Panc1 (cell line): ENCODE measurements at places on chromosomes 4 and X. TPM values are rescaled to one million over a fixed set of nuclear protein-coding genes. Genes with fewer than 3 reads are reported as not detected.

Gene MAP7D2
- total RNA-seq: 7.6 TPM

Gene FHDC1
- 0.21 TPM for total RNA-seq

- no peaks in the 10 kb centered on the region for H3K4me1 ChIP-seq
- no peak overlapping the region for H3K4me3 ChIP-seq
- H3K27me3 ChIP-seq: no peaks in the 10 kb centered on the region
- no peak overlapping the region for H3K27ac ChIP-seq
Observed at GRCh38 chr4:136002316-136002715, 1530.0 kb downstream of the PCDH18 start.

DNA sequence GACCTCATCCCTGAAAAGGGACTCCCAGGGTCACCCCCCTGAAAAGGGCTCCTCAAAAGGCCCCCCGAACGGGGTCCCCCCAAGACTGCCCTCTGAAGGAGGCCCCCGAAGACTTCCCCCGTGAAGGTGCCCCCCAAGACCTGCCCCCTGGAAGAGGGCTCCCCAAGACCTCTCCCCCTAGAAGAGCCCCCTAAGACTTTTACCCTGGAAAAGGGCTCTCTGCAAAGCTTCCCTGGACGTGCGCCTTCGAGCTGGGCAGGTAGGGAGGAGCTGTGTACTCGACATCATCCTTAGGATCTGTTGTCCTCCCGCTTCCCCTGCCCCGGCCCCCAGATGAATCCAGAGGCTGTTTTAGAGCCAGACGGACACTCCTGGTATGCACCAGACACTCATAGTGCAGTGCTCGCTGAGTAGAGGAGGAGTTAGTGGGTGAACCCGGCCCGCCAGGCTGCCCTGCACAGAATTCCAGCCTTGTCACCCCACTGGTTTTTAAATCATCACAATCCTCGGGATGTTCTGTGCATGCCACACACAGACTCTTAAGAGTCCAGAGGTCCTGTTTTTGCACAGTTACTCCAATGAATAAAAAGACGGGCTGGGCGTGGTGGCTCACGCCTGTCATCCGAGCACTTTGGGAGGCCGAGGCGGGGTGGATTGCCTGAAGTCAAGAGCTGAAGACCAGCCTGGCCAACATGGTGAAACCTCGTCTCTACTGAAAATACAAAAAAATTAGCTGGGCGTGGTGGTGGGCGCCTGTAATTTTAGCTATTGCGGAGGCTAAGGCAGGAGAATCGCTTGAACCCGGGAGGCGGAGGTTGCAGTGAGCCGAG is 5.7 kb upstream of the SLC25A6 start:
- H3K27me3 ChIP-seq: no peaks in the 10 kb centered on the region
- H3K4me1 ChIP-seq: peaks cover 3% of the 10 kb centered on the region; the same call in 1 of the 2 replicates
- DNase-seq: no peak
- no peak overlapping the region for H3K4me3 ChIP-seq
- H3K36me3 ChIP-seq: no peaks in the 10 kb centered on the region
- no peak overlapping the region for H3K27ac ChIP-seq

- H3K27ac ChIP-seq: no peak overlapping the region
- H3K4me3 ChIP-seq: no peak overlapping the region
- H3K27me3 ChIP-seq: no peaks in the 10 kb centered on the region
- DNase-seq: no peak
- H3K4me1 ChIP-seq: no peaks in the 10 kb centered on the region
- H3K36me3 ChIP-seq: no peaks in the 10 kb centered on the region
Observed at GRCh38 chr4:102218656-102219055, 126.6 kb downstream of the SLC39A8 start.

DNA sequence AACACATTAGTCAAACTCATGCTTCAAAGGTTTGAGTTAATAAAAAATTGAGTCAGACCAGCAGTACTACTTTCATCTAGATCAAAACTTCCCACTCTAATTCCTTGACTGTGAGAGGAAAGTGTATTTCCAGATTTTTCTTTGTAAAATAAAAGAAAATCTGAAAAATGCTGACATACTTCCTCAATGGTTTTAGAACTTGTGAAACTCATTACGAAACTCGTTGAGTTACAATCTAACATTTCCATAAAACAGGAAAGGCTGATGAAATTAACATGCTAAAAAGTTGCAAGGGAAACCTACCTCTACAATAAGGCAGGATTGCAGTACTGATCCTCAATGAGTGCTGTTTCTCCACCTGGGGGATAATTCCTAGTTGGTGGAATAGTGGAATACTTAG is 217.8 kb upstream of the HCCS start:
- no peak overlapping the region for H3K27ac ChIP-seq
- DNase-seq: no peak
- no peaks in the 10 kb centered on the region for H3K27me3 ChIP-seq
- H3K4me3 ChIP-seq: no peak overlapping the region
- H3K36me3 ChIP-seq: no peaks in the 10 kb centered on the region

DNA sequence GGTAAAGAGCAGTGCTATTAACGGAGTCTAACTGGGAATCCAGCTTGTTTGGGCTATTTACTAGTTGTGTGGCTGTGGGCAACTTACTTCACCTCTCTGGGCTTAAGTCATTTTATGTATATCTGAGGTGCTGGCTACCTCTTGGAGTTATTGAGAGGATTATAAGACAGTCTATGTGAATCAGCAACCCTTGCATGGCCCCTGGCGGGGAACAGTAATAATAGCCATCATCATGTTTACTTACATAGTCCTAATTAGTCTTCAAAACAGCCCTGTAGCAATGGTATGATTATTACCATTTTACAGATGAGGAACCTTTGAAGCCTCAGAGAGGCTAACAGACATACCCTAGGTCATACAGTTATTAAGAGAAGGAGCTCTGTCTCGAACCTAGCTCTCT is 1.5 kb downstream of the HPRT1 start:
- DNase-seq: no peak
- H3K27ac ChIP-seq: peak overlapping the region; percentile 74; the same call in 1 of the 2 replicates
- H3K36me3 ChIP-seq: no peaks in the 10 kb centered on the region
- H3K4me3 ChIP-seq: peak overlapping the region; percentile 80
- H3K27me3 ChIP-seq: no peaks in the 10 kb centered on the region
- H3K4me1 ChIP-seq: peaks cover 5% of the 10 kb centered on the region; the same call in 1 of the 2 replicates

- H3K4me3 ChIP-seq: no peak overlapping the region
- no peak overlapping the region for H3K27ac ChIP-seq
- no peaks in the 10 kb centered on the region for H3K27me3 ChIP-seq
- no peaks in the 10 kb centered on the region for H3K4me1 ChIP-seq
- no peak for DNase-seq
- no peaks in the 10 kb centered on the region for H3K36me3 ChIP-seq
Observed at GRCh38 chrX:9856588-9856987, 70.4 kb downstream of the SHROOM2 start.

Gene CLDN2
- 0.10 TPM for total RNA-seq

Gene TBX22
- total RNA-seq: not detected

DNA sequence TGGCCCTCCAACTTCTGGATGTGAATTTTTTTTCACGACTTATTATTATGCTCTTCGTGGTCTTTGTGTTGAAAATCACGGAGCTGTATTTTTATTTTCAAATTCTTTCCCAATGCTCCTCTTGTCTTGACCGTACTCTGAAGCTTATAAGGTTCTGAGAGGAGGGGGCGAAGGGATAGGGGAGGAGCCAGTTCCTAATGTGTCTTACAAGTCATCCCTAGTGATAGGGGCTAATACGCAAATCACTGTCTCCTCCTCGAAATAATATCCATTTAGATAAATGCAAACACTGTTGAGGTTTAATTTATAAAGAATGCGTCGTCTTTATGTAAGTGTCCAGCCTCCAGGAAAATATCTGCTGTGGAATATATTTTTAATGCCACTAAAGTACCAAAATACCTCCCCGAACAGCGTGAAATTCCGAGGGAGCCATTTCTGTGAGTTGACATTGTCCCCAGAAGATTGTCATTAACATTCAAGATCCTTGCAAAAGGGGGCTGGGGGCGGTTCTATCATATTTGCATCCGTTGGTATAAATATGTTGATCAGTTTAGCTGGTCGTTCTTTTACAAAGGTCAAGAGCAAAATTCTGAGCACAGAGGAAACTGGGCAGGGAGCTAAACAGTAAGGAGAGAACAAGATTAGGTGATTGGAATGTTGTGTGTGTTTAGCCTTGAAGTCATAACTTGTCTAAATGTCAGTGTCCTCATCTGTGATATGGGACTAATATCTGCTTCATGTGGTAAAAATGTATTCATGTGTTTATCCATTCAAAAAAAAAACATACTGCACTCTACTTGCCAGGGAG is 3.7 kb upstream of the FAT1 start:
- H3K27me3 ChIP-seq: no peaks in the 10 kb centered on the region
- peak overlapping the region; percentile 93 for H3K4me3 ChIP-seq
- no peak for DNase-seq
- H3K27ac ChIP-seq: peak overlapping the region; percentile 86

Gene FREM3
- not detected for total RNA-seq

DNA sequence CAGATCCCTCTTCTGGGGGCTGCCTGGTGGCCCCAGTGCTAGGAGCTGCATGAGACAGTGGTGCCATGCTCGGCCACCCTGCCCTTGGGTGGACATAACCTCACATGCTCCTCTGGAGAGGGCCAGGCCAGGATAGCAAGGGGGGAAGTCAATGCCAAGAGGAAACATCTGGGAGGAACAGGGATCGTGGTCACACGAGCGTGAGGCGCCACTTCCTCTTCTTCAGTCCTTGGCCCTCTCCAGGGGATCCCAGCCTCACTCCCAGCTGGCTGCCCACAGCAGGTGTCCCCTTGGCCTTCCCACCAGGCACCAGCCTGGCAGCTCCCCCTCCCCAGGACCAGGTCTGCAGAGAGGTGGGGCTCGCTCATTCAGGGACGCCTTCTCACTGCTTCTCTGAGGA is 28.6 kb downstream of the TBC1D14 start:
- H3K4me1 ChIP-seq: peaks cover 29% of the 10 kb centered on the region
- no peak for DNase-seq
- H3K27me3 ChIP-seq: no peaks in the 10 kb centered on the region

- no peaks in the 10 kb centered on the region for H3K27me3 ChIP-seq
- DNase-seq: no peak
- no peaks in the 10 kb centered on the region for H3K36me3 ChIP-seq
- no peaks in the 10 kb centered on the region for H3K4me1 ChIP-seq
- H3K27ac ChIP-seq: no peak overlapping the region
- no peak overlapping the region for H3K4me3 ChIP-seq
Observed at GRCh38 chr4:154425514-154425913, 66.1 kb downstream of the DCHS2 start.

DNA sequence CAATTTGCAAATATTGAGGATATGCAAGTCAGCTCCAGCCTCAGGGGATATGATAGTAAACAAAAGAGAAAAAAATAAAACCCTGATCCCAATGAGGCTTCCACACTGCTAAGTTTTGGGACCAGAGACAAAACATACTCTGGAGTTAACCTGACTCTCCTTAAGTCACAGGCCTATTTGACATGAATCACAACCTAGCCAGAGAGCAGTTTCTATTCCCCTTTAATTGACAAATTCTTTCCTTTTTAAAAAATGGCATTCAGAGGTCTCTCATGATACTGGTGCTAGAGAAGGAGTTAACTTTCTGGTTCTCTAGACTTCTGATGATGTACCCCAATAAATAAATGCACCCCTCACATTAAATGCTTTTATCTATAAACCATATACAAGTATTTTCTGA is 8.8 kb downstream of the ACSL1 start:
- H3K4me1 ChIP-seq: peaks cover 18% of the 10 kb centered on the region
- no peak overlapping the region for H3K27ac ChIP-seq
- DNase-seq: no peak
- no peak overlapping the region for H3K4me3 ChIP-seq

- H3K27me3 ChIP-seq: no peaks in the 10 kb centered on the region
- H3K4me1 ChIP-seq: peaks cover 5% of the 10 kb centered on the region
- no peak overlapping the region for H3K27ac ChIP-seq
- H3K36me3 ChIP-seq: no peaks in the 10 kb centered on the region
Observed at GRCh38 chr4:98773638-98774037, 115.2 kb upstream of the TSPAN5 start.

DNA sequence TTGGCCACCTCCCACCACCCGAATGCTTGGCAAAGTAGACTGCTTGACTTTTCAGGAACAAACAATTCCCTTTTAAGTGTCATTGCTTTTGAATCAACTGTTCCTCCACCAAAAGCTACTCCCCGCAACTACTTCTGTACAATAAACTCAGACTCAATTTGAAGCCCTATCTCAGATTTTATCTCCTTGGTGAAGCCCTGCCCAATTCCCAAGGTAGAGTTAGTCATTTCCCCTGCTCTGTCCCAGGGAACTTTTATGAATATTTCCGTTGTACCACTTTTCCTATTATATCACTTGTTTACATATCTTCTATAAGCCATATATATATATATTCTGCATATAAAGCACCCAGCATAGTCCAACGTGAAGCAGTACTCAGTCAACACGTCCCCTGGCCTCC is 102.8 kb downstream of the C4orf51 start:
- DNase-seq: no peak
- H3K27me3 ChIP-seq: no peaks in the 10 kb centered on the region
- no peak overlapping the region for H3K27ac ChIP-seq
- no peaks in the 10 kb centered on the region for H3K4me1 ChIP-seq
- H3K36me3 ChIP-seq: no peaks in the 10 kb centered on the region
- no peak overlapping the region for H3K4me3 ChIP-seq

Gene GLRA2
- total RNA-seq: not detected

DNA sequence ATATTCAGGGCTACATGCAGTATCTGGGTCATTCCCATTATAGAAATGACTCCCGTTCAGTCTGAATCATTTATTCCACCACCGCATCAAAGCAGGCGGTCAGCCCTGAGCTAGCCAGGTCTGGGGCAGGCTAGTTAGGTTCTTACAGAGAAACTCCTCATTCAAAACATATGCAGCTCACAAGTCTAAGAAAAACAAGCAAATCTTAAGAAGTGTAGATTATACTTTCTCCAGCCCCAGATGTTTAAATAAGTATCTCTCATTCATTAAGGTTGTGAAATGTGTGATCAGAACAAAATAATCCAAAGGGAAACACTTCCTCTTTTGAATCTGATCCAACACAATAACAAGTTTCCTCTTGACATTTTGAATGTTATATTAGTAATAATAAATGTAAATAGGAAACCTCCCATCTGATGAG is 441.9 kb downstream of the INPP4B start:
- peak overlapping the region; percentile 43 for H3K4me3 ChIP-seq
- H3K36me3 ChIP-seq: no peaks in the 10 kb centered on the region; the same call in 1 of the 2 replicates
- H3K27ac ChIP-seq: peak overlapping the region; percentile 92
- no peak for DNase-seq

- H3K36me3 ChIP-seq: no peaks in the 10 kb centered on the region
- no peaks in the 10 kb centered on the region for H3K27me3 ChIP-seq
- H3K4me3 ChIP-seq: no peak overlapping the region
- DNase-seq: no peak
- no peak overlapping the region for H3K27ac ChIP-seq
Observed at GRCh38 chrX:79631526-79631925, 264.4 kb upstream of the ITM2A start.

DNA sequence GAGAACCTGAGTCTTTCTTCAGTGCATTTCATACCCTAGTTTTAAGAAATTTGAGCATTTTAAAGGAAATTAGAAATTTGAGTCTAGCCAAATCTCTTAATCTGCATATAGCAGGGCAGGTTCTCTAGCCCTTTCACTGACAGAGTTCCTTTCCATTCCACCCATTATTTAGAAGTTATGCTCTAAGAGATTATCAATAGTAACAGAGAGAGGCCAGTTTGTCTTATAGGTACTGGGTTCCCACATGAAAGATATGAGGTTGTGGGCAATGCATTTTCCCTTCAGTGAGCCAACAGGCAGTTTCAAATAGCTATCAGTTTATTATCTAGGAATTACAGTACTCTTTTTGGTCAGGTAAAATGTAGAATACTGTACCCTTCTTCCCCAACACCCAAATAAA is 7.3 kb upstream of the GALNT7 start:
- no peak for DNase-seq
- H3K36me3 ChIP-seq: peaks cover 14% of the 10 kb centered on the region; the same call in 1 of the 2 replicates
- H3K27me3 ChIP-seq: no peaks in the 10 kb centered on the region

Gene NWD2
- not detected for total RNA-seq

GRCh38 chrX:150157291-150157690 is 205.8 kb upstream of the MAMLD1 start:
- H3K4me1 ChIP-seq: no peaks in the 10 kb centered on the region
- H3K27ac ChIP-seq: no peak overlapping the region
- H3K27me3 ChIP-seq: no peaks in the 10 kb centered on the region
- DNase-seq: no peak
- H3K36me3 ChIP-seq: no peaks in the 10 kb centered on the region
- no peak overlapping the region for H3K4me3 ChIP-seq
